Activated CD4-positive, alpha-beta T cell treated with anti-CD3 and anti-CD28 coated beads for 4 hours (primary cell): ENCODE measurements at places on chromosomes 16 and 17.

DNA sequence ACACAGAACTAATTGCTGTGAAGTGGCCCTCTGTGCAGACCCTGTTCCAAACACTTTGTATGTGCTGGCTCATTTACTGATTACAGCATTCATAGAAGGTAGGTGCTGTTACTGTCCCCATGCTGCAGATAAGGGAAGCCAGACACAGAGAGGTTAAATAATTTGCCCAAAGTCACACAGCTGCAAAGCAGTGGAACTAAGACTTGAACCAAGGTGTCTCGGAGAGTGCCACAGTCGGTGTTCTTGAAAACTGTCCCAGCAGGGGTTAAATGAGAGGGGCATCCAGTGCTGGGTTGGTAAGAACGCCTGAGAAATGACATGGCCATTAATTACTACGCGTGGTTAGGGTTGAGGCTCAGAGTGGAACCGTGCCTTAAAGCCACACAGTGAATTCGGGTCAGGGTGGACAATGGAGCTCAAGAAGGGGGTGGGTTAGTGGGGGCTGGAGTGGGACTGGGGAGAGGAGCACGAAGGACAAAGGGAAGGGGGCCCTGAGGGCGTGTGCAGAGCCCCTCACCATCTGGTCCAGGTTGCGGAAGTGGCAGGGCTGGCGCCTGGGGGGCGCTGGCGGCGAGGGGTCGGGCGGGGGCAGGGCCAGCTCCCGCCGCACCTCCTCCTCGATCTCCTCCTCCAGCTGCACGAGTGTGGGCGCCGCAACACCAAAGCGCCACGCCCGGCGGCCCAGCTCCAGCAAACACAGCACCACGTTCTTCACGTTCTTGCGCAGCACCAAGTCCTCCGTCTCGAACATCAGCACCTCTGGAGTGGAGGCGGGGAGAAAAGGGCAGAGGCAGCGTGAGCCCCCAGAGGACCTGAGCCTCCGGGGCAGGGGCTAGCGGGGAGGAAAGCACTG is 3.3 kb downstream of the GAS2L2 start:
- no peak for DNase-seq

DNA sequence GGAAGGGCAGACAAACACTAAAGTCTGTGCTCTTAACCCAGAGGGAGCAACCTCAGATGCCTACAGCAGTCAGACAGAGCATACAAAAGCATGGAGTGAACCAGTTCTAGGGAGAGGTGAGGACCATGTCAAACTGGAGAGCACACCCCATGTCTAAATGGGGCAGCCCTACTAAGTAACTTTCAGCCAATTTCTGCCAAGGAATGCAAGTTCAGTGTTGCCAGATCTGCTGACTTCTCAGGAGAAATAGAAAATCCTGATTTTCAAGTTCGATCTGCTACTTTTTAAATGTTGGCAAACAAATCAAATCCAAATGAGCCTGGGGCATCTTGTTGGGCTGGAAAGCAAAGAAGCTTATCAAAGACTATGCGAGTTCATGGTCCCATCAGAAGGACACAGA is 17.5 kb upstream of the SCNN1B start:
- DNase-seq: no peak

GRCh38 chr16:48441106-48441505 is 55.9 kb upstream of the SIAH1 start:
- no peak for DNase-seq

- DNase-seq: no peak
These were observed 4.6 kb upstream of the C17orf113 start for GRCh38 chr17:42055027-42055426.

GRCh38 chr16:53626161-53626560 is 77.5 kb downstream of the RPGRIP1L start:
- no peak for DNase-seq

DNA sequence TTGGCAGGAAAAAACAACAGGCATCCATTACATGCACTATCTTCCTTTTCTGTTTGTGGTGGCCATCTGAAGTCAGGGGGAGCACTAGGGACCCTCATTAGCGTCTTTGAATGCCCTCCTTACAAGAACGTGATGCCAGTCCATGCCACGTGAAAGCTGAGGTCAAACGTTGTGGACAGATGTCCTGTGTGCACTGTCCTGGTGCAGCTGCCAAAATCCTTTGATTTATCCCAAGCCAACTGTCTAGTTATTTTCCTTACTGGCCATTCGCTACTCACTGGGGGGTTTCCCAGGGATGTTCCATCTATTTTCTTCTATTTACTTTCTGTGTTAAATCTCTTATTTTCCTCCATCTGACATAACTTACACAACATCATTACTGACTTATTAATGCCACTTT is 135.7 kb downstream of the ABCA8 start:
- no peak for DNase-seq

GRCh38 chr17:58081646-58082340 is 1.4 kb upstream of the DYNLL2 start:
- DNase-seq: no peak

DNA sequence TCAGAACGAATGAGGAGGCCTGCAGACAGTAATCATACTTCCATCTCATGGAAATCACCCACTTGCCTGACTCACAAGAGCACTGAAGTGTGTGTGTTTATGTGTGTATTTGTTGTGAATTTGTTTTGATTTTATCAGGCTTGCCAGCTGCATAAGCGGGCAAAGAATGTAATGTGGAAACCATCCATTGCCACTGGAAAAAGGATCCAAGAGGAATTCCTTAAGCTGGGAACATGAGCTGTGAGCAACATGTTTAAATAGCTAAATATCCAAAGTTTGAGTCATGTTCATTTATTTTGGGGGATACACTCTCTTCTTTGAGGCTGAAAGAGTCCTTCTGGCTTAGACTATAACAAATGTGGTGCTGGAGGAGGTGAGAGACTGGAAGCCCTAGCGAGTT is 198.4 kb upstream of the TBX2 start:
- no peak for DNase-seq

- no peak for DNase-seq
These were observed 4.1 kb downstream of the CYLD start for GRCh38 chr16:50745940-50746339.
